ENCODE measurements at places on chromosomes 5 and 9.

DNA sequence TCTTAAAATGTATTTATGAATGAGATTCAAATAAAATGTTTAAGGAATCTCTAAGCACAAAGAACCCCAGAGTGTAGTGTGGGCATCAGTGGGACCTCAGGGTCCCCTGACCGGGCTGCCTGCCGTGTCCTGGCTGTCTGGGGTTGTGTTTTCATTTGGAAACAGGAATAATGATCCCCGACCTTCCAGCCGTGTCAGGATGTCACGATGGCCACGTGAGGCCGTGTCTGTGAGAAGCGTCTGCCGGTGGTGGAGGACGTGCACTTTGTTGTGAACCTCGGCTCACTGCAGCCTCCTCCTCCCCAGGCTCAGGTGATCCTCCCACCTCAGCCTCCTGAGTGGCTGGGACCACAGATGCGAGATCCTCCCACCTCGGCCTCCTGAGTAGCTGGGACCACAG lies 4.3 kb downstream of the TRAF2 start:
- DNase-seq, result no peak

DNA sequence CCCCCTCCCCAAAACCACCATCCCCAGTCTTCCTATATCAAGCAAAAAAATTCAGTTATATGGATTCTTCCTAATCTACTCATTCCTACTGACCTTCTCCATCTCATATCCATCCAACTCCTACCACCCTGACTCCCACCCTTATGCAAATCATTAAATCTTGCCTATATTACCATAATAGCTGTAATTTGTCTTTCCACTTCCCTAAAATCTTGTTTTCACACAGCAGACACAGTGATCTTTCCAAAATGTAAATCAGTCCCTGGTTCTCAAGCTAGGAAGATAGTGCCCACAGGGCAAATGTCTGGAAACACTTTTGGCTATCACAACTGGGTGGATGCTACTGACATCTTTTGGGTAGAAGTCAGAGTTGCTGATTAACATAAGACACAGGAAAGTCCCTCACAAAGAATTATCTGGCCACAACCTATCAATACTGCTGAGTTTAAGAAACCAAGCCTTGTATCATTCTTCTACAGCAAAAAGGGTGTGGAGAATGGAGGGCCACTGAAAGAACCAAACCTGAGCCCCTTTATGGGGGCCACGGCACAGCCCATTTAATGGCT lies 1.4 kb downstream of the SRA1 start:
- DNase-seq, result no peak

GRCh38 chr9:96505316-96505991 lies 55.5 kb downstream of the HABP4 start:
- no peak for DNase-seq

DNA sequence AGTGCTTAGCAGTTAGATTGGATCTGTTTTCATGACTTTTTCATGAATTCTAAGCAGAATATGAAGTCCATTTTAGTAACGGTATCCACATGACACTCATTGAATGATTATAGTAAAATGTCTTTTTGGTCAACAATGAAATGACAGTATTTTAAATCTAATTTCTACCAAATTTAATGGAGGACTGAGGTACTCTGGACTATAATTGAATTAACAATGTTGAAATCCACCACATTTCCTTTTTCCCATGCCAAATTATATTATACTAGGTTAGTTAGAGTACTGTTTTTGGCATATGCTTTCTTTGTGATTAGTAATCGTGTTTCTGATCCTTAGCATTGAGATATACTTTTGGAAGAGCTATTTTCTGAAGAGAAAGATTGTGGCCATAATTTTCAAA lies 40.6 kb downstream of the CDC42SE2 start:
- no peak for DNase-seq

- no peak for DNase-seq
These were observed 1.0 kb upstream of the DAB2IP start for GRCh38 chr9:121650217-121651007.

- no peak for DNase-seq
These were observed 118.2 kb upstream of the TXNDC8 start for GRCh38 chr9:110455860-110456259.

GRCh38 chr5:103290846-103291245 lies 32.3 kb downstream of the MACIR start:
- DNase-seq, result no peak

DNA sequence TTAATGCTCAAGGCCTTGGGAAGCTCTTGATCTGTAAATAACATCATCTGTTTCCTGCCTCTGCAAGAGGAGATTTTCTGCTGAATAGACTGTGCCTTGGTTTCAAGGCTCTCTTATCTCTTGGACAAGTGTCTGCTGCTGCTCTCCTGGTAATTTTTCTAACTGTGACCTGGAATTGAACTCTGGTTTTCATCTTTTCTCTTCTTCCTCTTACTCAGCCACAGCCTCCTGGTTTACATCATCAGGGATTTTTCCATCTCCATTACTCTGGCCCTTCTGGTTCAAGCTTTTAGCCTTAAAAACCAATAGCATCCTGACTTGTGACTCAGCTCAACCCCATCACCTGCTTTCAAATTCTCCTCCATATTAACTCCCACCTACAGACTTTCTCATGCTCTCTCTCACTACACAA lies 49.6 kb upstream of the ITGA1 start:
- no peak for DNase-seq

DNA sequence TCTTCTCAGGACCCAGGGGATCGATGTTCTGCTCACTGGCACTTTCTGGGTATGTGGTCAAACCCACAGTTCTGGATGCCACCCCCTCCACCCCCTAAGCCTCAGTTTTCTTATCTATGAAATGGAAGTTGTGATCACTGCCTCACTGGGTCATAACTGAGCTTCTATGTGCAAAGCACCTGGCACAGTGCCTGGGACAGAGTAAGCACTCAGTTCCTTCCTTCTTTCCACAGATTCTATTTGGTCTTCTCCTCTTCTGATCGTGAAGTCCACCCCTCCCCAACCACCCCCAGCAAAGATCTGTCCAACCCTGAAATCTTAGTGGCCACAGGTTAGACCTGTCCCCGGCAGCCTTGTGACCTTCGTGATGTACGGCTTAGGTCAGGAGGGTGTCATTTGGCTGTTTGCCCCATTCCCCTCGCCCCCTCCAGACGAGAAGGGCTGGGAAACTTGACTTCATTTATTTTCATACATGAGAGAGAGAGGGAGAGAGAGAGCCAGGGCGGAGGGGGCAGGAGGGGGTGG lies 181.4 kb downstream of the FGF18 start:
- no peak for DNase-seq

DNA sequence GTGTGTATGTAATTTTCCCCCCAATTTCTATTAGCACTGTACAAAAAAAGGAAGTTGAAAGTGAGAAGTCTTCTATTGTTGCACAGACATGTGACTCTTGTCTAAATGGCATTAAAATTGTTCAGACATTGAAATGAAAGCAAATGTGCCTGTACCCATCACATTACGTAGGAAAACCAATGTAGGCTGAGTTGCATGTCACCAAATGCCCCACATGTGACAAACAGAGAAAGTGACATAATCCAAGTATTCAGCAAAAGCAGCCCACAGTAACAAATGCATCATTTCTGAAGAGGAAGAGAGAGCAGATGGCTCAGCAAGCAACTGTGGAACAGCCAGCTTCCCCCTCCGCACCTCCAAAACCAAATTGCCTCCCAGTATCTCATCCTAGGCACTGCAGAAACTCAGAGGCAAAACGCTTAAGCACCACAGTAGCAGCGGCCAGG lies 161.5 kb upstream of the NR4A3 start:
- no peak for DNase-seq

DNA sequence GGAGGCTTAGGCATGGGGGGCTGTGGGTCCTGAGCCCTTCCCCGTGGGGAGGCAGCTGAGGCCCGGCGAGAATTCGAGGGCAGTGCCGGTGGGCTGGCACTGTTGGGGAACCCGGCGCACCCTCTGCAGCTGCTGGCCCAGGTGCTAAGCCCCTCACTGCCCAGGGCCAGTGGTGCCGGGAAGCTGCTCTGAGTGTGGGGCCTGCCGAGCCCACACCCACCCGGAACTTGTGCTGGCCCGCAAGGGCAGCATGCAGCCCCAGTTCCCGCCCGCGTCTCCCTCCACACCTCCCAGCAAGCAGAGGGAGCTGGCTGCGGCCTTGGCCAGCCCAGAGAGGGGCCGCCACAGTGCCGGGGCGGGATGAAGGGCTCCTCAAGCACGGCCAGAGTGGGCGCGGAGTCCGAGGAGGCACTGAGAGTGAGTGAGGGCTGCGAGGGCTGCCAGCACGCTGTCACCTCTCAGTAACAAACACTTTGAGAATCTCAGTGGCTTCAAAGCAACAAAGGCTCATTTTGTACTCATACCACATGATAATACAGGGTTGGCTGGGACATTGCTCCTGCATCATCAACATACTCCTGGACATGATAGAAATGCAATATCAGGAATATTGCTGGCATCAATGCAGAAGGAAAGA lies 265.7 kb upstream of the ANKRD55 start:
- DNase-seq, result no peak

- DNase-seq, result no peak
These were observed 258.2 kb downstream of the MAST4 start for GRCh38 chr5:66854416-66854815.

DNA sequence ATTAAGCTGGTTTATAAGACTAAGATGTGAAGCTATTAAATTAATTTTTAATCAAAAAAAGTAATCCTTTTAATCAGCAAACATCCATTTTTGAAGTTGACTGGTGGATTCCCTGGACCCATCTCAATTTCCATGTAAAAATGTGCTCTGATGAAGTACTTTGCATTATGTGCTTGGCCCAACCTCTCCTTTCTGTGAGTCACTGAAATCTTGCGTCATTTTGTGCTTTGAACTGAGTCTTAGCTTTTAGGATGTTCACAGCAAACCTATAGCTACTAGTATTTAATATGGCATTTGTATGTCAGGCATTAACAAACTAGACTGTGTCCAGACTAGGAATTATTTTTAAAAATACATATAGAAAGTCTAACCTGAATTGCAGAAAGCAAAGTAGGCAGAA lies 55.0 kb upstream of the CDH12 start:
- DNase-seq, result no peak

- no peak for DNase-seq
These were observed 466.6 kb upstream of the DAB2 start for GRCh38 chr5:39891376-39891775.

DNA sequence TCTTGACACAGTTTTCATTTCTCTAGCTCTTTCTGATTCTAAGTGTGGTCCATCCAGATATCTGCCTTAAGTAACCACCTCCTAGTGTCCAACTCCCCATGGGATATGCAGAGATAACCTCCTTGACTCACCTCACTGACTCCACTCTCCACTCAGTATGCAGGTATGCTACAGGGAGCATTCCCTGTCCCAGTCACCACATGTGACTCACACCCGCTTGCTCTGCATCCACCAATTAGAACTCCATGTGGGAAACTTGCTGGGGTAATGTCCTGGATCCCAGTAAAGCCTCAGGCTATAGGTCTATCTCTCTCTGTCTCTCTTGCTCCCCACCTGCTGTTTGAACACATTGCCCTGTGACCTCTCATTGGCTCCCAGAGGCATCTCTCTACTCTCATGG lies 563.9 kb downstream of the HTR1A start:
- no peak for DNase-seq

- DNase-seq, result no peak
These were observed 27.6 kb downstream of the ADAMTS2 start for GRCh38 chr5:179317411-179318220.

DNA sequence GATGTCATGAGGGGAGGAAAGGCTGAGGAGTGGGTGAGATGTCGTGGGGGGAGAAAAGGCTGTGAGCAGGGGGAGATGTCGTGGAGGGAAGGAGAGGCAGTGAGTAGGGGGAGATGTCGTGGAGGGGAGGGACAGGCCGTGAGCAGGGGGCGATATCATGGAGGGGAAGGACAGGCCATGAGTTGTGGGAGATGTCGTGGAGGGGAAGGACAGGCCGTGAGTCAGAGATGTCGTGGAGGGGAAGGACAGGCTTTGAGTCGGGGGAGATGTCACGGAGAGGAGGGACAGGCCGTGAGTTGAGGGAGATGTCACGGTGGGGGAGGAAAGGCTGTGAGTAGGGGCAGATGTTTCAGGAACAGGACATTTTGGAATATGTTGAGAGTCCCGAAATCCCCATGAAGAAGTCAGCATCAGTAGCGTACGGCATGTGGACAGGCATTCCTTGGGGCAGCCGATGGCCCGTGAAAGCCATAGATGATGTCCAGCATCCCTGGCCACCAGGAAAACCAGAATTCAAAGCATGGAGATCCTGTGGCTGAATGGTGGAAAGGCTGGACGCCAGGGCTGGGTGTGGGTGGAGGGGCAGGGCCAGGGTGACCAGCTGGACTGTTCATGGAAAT lies 8.3 kb upstream of the SLC6A19 start:
- no peak for DNase-seq

GRCh38 chr9:15311607-15312006 lies 4.6 kb upstream of the TTC39B start:
- DNase-seq, result no peak

- no peak for DNase-seq
These were observed 19.7 kb downstream of the DNAJA1 start for GRCh38 chr9:33044677-33045282.

DNA sequence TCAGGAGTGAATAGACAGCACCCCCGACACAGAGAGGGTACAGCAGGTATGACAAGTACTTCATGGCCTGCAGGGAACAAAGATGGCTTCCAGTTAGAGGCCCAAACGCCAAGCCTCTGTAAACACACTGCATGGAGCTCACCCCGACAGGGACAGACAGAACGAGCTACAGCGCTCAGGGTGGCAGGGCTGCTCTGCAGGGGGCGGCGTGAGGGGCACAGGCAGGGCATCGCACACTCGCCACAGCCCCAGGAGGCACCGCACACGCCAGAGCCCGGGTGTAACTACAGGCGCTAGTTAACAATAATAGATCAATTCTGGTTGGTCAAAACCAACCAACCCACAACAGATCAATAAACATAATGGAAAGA lies 21.1 kb downstream of the CLPTM1L start:
- no peak for DNase-seq

- DNase-seq, result no peak
These were observed 40.6 kb downstream of the IRX2 start for GRCh38 chr5:2710910-2711309.

- DNase-seq, result peak; percentile 4
These were observed 2.8 kb downstream of the LPCAT1 start for GRCh38 chr5:1520791-1521453.

- DNase-seq, result no peak
These were observed 62.5 kb downstream of the LMX1B start for GRCh38 chr9:126676102-126676684.

GRCh38 chr5:63919763-63920478 lies 42.3 kb downstream of the HTR1A start:
- DNase-seq, result no peak

GRCh38 chr9:3478549-3478953 lies 47.2 kb downstream of the RFX3 start:
- DNase-seq, result no peak

- DNase-seq, result peak; percentile 45
These were observed 4.7 kb upstream of the TEX53 start for GRCh38 chr9:114662081-114662989.

- no peak for DNase-seq
These were observed 59.7 kb downstream of the ABCA1 start for GRCh38 chr9:104868303-104868686.

- no peak for DNase-seq
These were observed 189.9 kb upstream of the VCAN start for GRCh38 chr5:83281658-83282057.

- no peak for DNase-seq
These were observed 611.2 kb downstream of the NR2F1-AS1 start for GRCh38 chr5:92969781-92970237.
